ENCODE measurements at places on chromosomes 5 and 9.

DNA sequence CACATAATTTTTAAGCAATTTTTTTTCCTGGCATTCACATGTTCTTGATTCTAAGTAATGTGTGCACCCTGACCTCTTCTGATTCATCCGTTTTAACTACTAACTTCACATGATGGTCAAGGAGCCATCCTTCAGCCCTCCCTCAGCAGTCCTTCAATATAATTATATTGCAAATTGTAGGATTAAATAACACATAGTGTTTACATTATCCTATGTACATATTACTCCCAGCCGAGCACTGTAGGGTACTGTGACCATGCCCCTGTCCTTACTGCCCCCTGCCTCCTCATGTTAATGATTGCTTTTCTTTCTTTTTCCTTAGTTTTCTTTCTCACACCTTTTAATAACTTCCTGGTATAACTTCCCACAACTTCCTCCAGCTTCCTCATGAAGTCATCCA lies 96.3 kb upstream of the FANCC start:
- DNase-seq, result no peak

DNA sequence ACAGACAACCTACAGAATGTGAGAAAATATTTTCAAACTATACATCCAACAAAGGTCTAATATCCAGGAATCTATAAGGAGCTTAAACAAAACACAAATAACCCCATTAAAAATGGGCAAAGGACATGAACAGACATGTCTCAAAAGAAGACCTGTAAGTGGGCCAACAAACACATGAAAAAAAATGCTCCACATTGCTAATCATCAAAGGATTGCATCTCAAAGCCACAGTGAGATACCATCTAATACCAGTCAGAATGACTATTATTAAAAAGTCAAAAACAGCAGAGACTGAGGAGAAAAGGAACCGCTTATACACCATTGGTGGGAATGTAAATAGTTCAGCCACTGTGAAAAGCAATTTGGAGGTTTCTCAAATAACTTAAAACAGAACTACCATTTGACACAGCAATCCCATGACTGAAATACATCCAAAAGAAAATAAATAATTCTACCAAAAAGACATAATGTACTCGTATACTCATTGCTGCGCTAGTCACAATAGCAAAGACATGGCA lies 39.1 kb upstream of the C5orf63 start:
- DNase-seq, result no peak

GRCh38 chr5:61598126-61598525 lies 266.1 kb downstream of the ZSWIM6 start:
- DNase-seq, result no peak

DNA sequence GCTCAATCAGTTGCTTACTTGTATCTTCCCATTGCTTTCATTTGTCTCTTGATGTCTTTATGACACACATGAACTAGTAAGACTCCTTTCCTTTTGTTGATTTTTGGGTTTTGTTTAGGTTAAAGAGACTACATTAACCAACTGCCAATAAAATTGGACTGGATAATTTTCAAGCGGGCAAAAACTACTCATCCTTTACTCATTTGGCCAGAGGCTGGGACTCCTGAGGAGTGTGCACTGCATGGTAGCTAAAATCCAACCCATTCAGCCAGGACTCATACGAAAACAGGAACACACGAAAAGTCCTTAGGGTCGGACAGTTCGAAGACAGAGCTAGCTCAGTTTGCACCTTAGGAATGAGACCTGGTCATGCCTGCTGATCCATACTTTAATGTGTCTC lies 6.0 kb downstream of the SLC46A2 start:
- no peak for DNase-seq

GRCh38 chr5:64312491-64312890 lies 146.8 kb downstream of the RNF180 start:
- DNase-seq, result no peak

GRCh38 chr5:31664566-31664965 lies 25.6 kb downstream of the PDZD2 start:
- DNase-seq, result no peak

DNA sequence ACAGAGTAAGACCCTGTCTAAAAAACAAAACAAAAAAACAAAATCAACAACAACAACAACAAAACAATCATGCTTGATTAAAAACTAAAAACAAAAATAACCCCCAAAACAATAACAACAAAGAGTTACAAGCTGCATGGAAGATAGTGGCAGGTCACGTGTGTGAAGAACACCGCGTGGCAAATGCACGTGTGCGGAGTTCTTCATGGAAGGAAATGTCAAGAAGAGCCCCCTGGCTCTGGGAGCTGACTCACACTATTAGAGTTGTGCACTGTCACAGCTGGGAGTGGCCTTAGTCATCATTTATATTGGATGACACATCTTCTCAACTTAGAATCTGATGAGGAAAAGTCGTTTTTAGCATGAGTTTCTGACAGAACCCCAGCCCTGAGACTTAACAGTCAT lies 110.5 kb downstream of the JMY start:
- no peak for DNase-seq

DNA sequence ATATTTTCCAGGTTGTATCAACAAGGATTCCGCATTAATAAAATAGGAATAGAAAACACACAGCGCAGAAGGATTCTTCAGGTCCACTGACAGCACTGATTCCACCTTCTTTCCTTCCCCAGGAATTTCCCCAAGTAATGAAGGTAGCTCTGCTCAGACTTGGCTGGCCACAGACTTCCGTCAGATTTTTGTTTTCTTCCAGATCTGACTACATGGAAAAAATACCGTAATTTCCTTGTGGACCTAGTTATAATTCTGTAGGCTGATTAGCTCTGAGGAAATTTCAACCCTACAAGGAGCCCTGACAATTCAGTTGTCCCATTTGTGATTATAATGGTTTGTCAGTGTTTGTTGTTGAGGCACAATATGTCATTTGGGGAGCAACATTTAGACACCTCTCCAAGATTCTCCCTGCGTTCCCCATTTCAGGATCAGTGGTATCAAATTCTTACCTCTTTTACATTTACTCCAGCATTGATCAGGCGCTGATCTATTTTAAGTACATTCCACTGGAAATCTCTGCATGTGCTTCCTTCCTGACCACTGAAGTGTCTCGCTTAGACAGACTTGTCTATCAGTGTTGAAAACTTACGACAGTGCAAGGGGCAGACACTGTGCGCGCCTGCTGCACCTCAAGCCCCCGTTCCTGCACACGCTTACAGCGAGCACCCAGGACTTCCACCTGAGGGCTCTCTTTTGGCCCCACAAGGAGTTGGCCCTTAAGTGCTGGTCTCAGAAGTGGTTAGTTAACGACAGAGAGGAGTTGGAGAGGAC lies 94.8 kb downstream of the LHFPL2 start:
- no peak for DNase-seq

GRCh38 chr9:7171396-7172153 lies 413.8 kb downstream of the KDM4C start:
- no peak for DNase-seq

DNA sequence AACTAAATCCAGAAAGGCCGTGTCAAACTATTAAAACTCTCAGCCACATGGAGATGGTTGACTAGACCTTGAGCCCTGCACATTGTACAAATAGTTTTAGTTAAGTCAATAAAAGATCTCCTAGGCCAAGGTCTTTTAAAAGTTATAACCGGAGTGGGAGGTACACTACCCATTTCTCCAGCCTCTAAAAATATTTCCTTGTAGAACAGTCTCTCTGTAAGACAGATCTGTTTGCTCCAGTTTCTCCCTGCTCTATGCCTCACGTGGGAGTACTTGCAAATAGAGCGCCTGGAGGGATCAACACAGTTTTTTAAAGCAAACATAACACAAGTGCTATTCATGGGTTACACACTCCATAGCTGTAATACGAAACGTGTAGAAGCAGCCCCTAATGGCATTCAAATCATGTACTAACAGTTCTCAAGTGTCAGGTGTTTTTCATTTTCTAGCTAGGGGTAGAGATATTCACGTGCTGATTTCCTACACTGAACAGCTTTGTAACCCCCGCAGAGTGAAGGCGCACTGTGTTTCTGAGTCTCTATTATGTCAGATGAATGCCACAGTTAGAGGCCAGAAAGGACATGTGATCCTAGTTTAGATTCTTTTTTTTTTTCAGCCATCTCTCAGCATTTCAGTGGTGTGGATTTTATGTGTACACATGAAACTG lies 703.4 kb upstream of the GRAMD2B start:
- DNase-seq, result no peak

GRCh38 chr9:93509084-93509483 lies 55.7 kb upstream of the FAM120AOS start:
- no peak for DNase-seq

DNA sequence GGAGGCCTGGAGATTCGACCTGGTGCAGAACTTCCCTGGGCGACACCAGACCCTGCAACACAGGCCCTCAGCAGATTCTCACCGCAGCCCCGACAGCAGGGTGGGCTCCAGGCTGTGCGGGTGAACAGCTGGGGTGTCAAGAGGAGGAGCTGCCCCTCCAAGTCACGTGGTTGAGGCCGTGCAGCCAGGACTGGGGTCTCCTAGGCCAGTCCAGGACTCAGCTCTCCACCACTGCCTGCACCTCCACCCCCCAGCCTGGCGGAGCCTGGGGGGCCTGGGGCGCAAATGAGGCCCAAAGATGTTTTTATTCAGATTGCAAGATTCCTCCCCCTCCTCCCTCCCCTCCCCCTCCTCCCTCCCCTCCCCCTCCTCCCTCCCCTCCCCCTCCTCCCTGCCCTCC lies 9.2 kb upstream of the AGPAT2 start:
- DNase-seq, result no peak

DNA sequence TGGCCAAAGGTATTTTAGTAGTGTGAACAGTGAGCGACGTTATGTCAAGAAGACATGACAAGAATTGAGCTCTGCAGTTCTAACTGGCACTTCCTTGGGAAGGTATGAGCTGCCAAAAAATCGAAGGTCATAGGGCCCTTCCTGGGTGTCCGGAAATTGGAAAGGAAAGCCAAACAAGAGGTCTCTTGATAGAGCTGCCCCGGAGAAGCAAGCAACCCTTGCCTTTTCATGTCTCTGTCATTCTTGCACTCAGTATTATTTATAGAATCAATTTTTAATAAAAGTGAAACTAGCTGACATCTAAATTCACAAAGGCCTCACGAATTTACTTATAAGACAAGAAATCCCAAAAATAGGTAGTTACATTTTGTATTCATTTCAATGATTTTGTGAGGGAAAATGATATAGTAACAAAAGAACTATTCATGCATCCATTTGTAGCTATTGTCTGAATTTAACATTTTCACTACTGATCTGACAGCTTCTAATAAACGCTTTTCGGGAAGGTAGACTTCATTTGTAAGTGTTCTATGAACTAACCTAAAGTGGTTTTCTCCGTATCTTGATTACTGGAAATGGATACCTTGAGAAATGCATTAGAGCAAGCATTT lies 113.8 kb upstream of the VCAN start:
- DNase-seq, result no peak

- no peak for DNase-seq
These were observed 146.1 kb upstream of the RAI14 start for GRCh38 chr5:34510002-34510401.

DNA sequence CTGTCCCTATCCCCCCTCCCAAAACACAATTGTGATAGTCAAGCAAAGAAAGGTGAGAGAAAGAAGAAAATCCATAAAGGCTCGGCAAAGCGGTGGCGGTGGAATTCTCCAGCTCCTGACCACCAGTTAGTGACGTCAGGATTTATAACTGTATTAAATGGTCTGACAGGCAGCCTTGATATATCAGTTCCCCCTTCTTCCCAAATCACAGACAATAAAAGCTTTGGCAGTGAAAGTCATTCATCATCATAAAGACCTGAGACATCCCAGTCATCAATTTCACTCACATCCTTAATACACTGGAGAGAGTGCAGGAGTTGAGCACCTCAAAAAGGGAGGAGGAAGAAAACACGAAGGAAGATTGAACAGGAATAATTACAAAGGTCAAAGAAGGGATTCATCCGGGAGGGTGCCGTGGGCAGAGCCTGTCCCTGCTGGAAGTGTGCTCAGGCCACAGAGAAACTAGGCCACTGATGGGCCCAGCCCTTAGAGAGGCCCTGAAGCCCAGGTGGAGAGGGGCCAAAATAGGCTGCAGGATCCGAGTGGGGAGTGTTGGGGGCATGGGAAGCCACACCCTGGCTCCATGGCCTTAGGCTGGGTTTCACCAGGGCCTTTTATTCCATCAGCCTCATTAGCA lies 131.9 kb downstream of the PAX5 start:
- DNase-seq, result no peak

DNA sequence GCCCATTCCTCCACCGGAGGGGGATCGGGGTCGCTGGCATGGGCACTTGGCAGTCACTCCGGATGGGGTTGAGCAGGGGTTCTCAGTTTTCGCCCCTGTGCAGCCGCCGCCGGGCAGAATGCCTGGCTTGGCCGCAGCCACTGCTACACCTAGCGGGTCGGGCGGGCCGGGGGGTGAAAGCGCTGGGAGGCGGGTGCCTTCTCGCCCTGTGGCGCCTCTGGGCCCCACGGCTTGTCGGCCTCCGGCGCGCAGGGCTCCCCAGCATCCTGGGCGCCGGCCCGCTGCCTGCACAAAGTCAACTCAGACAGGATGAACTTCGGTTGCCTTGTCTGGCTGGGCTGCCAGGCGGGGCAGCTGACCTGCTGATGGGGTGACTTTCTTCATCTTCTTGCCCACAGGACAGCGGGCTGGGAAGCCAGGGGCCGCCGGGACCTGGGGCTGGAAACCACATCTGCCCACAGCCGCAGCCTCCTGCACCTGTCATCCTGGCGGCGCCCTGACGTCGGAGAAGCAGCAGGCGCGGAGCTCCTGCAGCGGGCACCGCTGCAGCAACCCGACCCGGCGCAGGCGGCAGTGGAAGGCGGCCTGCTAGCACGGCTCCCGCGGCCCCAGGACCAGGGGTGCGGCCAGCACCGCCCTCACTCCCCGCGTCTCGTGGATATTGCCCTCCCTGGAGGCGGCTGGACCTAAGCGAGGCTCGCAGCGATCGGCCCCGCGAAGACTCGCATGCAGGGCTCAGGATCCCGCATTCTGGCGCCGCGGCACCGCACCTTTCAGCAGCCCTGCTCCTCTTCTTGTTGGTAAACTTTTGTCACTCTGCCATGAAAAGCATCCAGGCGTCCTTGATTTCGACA lies 1.3 kb upstream of the ANKRD18A start:
- peak; percentile 20 for DNase-seq

DNA sequence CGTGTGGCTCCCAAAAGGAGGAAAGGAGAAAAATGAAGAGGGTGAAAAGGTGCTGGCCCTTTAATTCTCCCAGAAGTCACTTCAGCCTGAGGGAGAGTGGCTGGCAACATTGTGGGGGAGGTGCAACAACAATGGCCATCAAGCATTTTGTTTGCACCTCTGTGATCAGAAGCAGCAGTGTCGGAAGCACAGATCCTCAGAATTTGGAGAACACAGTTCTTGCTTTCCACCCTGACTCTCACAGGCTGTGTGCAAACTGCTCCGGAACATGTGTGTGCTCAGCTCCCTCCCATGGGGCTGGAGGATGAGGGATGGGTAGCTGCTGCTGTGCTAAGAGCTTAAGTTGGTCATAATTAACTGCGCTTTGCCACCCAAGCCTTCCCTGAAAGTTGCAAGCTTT lies 127.1 kb downstream of the DPYSL3 start:
- no peak for DNase-seq

DNA sequence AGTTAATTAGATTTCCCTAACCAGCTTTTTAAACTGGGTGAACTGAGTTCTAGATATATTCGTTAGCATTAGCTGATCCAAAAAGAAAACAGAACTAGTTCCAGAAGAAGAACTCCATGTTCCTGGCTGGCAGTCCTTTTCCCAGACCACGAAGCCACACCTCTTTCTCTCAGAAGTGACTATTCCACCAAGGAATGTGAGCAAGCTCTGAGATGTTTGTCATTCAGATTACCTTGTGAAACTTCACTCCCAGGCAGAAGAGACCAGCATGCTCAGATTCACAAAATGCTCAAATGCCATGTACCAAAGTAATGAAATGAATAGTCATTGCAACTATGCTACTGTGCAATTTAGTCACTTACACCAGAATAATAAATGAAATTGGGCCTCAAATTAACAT lies 4.4 kb upstream of the SSBP2 start:
- DNase-seq, result no peak

GRCh38 chr9:19456996-19457692 lies 48.3 kb downstream of the ACER2 start:
- peak; percentile 26 for DNase-seq
